ENCODE measurements at places on chromosomes 1 and 21. TPM values are rescaled to one million over a fixed set of nuclear protein-coding genes. Genes with fewer than 3 reads are reported as not detected.

SLAMF7 gene
- total RNA-seq = 137 TPM

RAB7B gene
- total RNA-seq = 0.91 TPM

SMIM1 gene
- 0.94 TPM for total RNA-seq

PPFIA4 gene
- 56.0 TPM for total RNA-seq

PALMD gene
- not detected for total RNA-seq

SOX13 gene
- total RNA-seq = 4.0 TPM

KRTAP13-4 gene
- not detected for total RNA-seq

CD5L gene
- total RNA-seq = not detected

OR13G1 gene
- not detected for total RNA-seq

B3GALT2 gene
- total RNA-seq = 7.1 TPM

FAM43B gene
- not detected for total RNA-seq

BGLAP gene
- total RNA-seq = 4.8 TPM

SLC45A1 gene
- 0.50 TPM for total RNA-seq

SPRR2G gene
- total RNA-seq = not detected

LCE1B gene
- total RNA-seq = not detected

CADM3 gene
- total RNA-seq = not detected
